ENCODE measurements at places on chromosomes 6 and 20.

DNA sequence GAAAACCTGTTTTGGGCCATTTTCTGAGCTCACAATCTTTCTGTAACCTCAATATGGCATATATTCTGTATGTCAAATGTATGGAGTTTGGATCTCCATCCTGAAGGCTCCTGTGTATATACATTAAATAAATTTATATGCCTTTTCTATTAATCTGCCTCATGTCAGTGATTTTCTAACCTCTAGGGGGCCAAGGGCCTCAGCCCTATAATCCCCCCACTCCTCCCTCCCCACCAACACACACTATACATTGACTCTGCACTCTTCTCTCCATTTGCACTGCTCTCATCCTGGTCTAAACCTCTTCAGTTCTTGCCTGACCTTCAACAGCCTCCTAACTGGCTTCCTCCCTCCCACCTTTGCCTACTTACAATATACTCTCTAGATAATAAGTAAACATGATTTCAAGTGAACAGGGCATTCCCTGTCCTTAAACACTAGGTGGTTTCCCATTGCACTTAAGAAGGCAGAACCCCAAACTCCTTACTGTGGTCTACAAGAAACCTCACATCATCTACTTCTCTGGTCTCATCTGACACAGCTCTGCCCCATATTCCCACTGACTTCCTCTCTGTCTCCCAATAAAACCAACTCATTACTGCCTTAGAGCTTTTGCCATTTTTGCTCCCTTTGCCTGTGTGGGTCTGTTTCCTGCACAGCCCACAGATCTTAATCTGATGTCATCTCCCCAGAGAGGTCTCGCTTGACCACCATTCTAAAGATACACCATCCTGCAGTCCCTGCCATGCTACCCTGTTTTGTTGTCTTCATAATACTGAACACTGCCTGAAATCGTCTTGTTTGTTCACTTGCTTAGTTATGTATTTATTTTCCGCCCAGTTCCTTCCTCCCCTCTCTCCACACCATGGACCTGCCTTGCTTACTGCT, 213.7 kb downstream of the SYNE1 start:
- DNase-seq: no peak

- DNase-seq: peak; percentile 77
Observed at GRCh38 chr20:62668441-62669027, 26.2 kb downstream of the SLCO4A1 start.

- no peak for DNase-seq
Observed at GRCh38 chr6:16706029-16706428, 55.2 kb downstream of the ATXN1 start.

GRCh38 chr6:166604911-166605310, 18.4 kb upstream of the RAMACL start:
- DNase-seq: no peak

- DNase-seq: no peak
Observed at GRCh38 chr20:25464501-25465242, 57.2 kb downstream of the GINS1 start.

GRCh38 chr20:42954951-42955350, 234.8 kb downstream of the PTPRT start:
- DNase-seq: no peak

DNA sequence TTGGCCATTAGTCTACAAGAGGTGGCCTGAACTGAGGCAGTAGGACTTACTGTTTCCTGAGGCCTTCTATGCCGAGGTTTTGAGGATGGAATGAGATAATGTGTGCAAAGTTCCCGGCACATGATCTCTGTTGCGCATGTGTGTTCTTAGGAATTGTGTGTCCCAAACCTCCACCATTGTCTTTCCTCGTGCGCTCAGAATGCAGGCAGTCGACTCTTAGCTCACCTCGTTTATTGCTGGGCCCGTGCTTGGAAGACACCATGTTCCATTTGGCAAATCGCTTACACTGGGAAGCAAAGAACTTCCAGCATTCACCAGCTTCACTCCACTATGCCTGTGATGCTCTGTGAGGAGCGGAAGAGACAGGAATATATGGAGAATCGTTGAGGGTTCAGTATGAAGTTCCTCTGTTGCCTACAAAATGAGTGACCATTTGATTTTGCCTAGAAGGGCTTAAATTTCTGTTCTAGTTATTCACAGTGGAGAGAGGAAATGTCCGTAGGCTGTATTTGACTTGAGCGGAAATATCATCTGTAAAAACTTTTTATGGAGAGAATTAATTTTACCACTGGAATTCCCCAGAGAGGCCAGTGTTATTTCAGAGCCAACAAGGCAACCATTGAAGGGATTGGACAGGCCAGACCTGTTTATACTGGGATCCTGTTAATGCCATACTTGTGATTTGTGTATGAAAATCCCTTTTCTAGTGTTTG, 75.7 kb upstream of the CLDN20 start:
- no peak for DNase-seq

GRCh38 chr6:109736273-109737025, 45.4 kb downstream of the FIG4 start:
- no peak for DNase-seq

DNA sequence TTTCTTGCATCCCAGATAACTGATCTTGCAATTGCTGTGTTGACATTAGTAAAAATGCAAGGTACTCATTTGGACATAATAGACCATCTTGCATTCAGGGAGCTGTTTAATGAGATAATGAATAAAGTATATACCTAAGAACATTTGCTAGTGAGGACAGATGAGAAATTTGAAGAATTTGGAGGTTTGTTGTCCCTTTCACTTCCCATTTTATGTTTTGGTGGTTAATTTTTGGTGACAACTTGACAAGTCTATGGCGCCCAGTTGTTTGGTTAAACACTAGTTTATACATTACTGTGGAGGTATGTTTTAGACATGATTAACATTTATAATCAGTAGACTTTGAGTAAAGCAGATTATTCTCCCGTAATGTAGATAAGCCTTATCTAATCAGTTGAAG, 300.2 kb upstream of the SYNCRIP start:
- no peak for DNase-seq

GRCh38 chr6:165486183-165487137, 176.6 kb downstream of the PDE10A start:
- DNase-seq: no peak

DNA sequence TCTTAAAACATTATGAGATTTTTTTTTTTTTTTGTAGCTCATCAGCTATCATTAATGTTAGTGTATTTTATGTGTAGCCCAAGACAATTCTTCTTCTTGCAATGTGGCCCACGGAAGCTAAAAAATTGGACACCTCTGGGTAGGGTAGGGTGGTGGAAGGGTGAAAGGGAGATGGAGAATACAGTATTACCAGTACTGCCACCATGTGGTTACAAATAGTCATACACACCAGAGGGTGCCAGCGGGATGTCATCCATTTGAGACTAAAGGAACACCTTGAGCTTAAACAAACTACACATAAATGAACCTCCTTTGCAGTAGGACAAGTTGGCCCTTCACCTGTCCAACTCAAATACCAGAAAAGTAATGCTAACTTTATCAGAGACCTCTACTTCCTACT, 601.9 kb downstream of the HTR1B start:
- no peak for DNase-seq

DNA sequence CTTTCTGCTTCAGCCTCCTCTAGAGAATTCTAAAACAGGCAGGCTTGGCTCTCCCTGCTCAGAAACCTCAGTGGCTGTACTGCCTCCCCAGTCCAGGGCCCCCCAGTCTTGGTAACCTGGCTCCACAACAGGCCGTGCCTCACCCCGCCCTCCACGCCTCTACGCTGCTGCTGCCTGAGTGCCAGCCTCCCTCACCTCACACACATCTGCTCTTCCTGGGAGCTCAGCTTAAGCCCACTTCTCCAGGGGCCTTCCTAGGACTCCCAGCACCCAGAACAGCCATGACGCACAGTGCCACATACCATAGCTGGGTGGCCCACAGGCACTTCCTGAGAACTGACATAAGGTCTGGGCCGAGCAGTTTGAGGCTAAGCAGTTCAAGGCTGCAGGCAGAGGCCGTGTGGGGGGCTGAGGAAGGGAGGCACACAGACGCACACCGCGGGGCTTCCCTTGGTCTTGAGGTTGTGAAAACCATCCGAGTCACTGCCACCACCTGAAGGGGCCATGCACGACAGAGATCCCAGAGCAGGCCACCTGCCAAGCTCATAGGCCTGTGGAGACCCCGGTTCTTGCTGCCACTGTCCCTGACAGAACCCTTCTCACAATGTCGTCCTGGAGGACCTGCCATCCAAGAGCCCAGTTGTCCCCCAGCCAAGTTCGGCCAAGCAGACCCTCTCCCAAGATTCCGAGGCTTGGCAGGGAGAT, 42.6 kb downstream of the DSTN start:
- no peak for DNase-seq

DNA sequence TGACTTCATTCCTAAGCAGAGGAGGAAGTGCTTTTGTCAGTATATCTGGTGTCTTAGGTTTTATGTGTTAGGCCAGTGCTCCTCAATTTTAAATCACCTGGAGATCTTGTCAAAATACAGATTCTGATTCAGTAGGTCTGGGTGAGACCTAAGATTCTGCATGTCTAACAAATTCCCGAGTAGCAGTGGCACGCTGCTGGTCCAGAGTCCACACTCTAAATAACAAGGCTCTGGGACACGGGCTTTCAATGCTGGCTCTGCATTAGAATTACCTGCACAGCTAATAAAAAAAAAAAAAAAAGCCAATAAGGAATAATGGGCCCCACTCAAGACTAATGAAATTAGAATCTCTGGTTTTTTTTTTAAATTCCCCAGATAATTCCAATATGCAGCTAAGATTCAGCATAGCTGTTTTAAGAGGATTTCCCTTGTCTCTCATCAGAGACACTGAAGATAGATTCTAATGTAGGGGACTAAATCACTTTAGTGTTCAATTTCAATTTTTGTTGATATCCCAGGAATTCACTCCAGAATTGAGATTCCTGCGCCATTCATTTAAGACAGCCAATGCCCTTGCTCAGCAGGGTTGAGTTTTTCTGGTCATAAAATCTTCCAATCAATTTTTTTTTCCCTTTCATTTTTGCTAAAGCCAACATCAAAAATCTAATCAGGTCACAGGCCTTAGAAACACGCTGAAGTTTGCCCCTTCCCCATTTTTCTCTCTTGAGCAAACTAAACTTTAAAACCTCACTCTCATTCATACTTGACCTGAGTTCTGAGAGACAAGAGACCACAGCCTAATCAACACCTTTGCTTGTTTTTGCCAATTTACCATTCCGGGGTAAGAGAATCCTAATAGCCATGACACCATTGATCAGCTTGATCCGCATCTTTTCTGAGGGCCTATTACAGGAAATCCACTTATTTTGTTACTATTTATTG, 2.4 kb downstream of the TDP2 start:
- no peak for DNase-seq

DNA sequence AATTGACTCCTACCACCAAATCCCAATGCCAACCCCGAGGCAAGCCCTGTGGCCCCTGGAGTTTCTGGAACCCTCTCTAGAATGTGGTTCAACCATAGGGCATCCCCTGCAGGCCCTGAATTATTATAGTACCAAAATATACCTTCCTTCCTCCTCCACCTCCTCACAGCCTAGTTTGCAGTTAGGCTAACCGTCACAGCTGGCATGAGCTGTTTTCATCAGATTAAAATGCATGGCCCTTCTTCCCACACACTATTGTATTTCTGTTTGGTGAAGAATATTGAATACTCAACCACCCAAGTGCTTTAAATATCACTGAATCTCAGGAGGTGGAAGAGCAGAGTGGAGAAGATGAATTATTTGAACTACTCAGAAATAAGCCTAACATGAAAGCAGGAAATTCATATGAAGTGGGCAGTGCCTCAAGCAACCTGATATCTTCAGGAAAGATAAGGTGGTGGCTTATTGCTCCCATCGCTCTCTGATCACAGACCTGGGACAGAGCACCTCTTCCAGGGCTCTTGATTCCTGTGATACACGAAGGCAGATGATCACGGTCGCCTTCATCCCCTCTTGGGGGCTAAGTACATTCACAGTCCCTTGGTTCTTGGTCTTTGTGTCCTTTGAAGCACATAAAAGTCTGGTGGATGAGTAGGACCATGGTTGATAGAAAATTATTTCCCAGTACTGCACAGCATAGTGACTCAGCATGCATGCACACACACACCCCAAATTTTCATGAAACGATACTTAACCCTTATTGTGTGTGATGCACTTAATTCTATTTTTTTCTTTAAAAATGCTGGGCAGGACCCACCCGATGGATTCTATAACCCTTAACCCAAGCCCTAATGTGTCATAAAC, 90.9 kb downstream of the PSMG4 start:
- no peak for DNase-seq

- DNase-seq: no peak
Observed at GRCh38 chr20:43774754-43775153, 48.0 kb upstream of the GTSF1L start.

- no peak for DNase-seq
Observed at GRCh38 chr6:167056370-167056769, 57.2 kb downstream of the CEP43 start.

DNA sequence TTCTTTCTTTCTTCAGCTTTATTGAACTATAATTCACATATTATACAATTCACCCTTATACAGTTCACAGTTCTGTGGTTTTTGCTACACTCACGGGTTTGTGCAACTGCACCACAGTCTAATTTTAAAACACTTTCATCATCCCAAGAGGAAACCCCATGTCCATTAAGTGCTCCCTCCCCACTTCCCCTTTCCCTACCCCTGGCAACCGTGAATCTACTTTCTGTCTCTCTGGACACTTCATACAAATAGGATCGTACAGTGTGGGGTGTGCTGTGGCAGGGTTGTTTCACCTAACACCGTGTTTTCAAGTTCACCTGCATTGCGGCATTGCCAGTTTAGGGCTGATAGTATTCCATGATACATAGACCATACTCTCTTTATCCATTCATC, 118.8 kb downstream of the PHACTR3 start:
- no peak for DNase-seq

DNA sequence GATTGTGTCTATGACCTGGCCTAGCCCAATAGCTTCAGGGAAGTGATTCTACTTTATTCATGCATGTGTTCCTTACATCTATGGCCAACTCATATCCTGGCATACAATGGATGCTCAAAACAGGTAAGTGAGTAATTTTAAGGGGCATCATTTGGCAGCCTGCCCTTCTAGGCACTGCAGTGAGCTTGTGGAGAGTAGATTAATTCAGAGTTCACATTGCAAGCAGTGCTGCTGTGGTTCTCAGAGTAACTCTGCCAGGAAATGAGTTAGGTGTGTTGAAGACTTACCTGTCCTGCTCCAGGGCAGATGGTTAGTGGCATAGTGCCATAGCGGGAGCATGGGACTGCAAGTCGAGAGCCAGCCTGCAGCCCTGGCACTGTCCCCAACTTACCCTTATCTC, 158.0 kb downstream of the SCP2D1 start:
- DNase-seq: no peak

DNA sequence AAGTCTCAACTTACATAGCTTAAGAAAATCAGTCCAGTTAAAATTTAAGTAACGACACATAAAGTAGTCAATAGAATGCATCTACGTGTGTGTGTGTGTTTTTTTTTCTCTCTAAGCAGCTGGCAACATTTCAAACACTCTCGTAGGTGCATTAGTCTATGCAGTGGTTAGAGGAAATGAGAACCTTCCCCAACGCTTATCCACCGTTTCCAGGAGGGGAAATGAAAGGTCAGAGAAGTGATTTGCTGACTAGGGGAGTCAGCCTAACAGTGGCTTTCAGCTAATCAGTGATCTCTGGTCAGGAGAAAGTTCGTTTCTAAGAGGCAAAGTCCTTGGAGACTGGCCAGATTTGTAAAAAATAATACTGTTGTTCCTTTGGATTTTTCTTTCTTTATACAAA, 806.6 kb downstream of the C6orf118 start:
- DNase-seq: no peak

GRCh38 chr6:36029464-36029863, 1.9 kb downstream of the MAPK14 start:
- no peak for DNase-seq

- DNase-seq: no peak
Observed at GRCh38 chr6:148891405-148891783, 144.6 kb downstream of the UST start.

All from posterior cingulate gyrus (tissue), 11 donors.